SK-MEL-5 (cell line): ENCODE measurements at places on chromosomes 11 and 22. TPM values are rescaled to one million over a fixed set of nuclear protein-coding genes. Genes with fewer than 3 reads are reported as not detected.

DNA sequence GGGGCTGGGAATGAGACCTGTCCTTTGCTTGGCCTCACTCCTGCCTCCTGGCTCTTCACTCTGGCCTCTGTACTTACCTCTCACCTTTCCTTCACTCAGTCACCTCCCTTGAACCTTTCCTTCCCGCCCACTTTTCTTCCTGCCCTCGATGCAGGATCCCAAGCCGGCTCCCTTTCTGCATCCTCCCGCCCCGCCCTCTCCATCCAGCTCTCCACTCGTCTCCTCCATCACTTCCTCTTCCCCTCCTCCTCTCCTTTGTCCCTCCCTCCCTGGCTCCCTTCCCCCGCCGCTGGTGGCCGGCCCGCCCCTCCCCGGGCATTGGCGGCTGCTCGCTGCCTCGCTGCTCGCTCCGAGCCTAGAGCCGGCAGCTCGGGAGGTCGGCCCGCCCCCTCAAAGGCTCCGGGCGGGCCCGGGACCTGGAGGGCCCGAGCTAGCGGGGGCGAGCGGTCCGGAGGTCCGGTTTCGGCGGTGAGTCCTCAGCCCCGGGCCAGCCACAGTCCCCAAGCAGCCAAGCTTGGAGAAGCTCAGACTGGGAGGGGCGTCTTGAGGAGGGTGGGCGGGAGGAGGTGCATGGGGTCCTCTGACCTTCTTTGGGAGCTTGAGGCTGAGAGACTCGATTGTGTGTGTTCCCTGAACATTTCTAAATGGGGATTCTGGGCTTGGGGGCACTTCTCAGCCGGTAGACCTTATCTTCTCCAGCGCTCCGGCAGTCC is 13.8 kb downstream of the PHLDB1 start:
- DNase-seq: peak; percentile 83

The RASL10A gene
- not detected in 2 replicates for total RNA-seq

DNA sequence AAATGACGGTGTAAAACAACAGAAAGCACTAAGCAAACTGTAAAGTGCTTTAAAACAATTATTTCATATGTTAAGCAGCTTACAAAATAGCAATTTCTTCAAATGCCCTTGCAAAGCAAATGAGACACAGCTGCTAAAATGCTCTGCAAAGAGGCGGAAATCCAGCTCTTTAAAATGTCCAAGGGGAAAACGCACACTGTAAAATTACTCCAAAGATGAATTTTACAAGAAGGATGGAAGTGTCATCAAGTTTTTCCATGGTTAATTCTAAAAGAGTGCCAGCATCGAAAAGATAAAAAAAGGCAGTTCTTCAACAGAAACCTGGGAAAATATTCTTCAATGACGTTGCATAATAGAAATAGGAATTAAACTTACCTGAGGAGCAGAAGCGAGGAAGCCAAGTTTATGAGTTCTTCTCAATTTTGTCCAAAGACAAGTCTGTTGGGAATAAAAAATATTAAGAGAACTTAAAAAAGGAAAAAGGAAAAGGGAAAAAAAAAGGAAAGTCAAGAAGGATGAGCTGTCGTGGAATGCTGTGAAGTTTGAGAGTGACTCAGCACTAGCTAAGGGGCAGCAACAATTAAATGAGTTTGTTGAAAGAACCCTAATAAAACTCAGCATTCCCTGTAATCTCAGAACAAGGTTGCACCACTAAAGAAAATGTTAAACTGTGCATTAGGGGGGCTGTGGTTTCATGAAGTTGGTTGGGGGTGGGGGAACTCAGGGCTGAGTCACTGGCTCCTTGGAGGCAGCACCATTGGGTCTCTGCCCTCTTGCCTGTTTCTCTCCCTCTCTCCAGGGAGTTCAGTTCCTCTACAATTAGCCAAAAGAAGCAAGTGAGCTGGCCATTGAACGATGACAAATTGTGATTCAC is 64.2 kb upstream of the BLID start:
- DNase-seq: no peak

DNA sequence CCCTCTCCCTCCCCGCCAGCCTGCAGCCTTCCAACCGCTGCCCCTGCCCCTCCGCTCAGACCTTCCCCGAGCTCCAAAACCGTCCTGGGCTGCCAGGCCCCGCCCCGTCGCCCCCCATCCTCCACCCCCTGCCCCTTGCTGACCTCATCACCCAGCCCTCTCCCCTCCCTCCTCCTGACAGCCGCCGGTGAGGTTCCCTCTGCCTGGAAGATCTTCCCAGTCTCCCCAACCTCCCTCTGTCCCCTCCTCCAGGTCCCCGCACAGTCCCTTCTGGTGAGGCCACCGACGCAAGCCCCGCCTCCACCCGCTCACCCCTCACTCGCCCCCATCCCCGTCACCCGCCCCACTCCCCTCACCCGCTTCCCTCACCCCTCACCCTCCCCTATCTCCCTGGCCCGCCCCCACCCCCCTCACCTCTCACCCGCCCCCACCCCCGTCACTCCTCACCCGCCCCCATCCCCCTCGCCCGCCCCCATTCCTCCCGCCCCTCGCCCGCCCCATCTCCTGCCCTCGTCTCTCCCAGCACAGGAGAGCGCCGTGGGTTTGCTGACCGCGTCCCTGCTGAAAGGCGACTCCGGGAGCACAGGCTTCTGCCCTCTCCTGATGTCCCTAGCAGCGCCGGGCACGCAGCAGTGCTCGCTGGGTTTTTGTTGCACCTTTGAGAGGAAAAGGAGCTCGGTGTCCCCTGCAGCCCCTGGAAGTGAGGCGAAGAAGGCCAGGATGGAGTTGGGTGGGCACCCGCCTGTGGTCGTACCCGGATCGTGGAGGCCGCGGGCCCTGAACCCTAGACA is 16.4 kb upstream of the UPK3A start:
- no peak for DNase-seq

The HTR3A gene
- not detected in 2 replicates for total RNA-seq

- no peak for DNase-seq
Observed at GRCh38 chr11:45643598-45644260, 21.7 kb downstream of the CHST1 start.

- no peak for DNase-seq
Observed at GRCh38 chr11:85540181-85540580, 87.0 kb downstream of the DLG2 start.

The MS4A4A gene
- total RNA-seq: not detected in 2 replicates

DNA sequence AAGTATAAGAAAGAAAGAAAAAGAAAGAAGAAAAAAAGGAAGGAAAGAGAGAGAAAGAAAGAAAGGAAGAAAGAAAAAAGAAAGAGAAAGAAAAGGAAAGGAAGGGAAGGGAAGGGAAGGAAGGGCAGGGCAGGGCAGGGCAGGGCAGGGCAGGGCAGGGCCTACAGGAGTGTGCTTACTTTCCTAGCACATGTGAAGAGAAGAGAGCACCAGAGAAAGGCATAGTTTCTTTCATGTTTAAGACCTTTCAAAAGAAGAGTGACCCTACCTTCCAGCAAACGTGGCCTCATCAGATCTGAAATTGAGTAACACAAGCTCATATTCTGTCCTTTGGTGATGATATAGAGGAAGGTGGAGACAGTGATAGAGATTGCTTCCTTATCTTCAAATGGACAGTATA is 899.3 kb upstream of the RAG2 start:
- DNase-seq: no peak

The SYT12 gene
- 0.19 TPM in 1 of 2 replicates, not detected in the other for total RNA-seq

The TMEM45B gene
- not detected in 2 replicates for total RNA-seq

The C11orf91 gene
- total RNA-seq: 0.29 TPM in 1 of 2 replicates, not detected in the other

GRCh38 chr11:117898059-117898458 is 21.6 kb upstream of the FXYD6 start:
- no peak for DNase-seq

The PDE3B gene
- 11.4 and 11.9 TPM in 2 replicates for total RNA-seq

DNA sequence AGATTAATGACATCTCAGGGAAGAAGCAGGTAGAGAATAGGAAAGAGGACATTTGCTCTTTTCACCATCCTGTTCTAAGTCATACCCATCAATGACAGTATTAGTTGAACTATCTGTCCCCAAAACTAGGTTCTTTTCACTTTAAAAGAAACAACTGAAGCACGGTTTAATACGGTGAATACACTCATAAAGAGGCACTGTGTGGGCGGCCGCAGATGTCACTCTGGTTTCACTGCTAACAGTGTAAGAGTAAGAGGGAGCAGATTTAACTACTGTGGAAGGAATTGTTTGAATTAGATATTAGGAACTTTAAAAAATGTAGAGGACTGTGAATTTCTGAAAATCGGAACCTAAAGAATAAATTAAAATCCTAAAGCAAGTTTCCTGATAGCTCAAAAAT is 49.5 kb downstream of the VSIG10L2 start:
- DNase-seq: no peak

DNA sequence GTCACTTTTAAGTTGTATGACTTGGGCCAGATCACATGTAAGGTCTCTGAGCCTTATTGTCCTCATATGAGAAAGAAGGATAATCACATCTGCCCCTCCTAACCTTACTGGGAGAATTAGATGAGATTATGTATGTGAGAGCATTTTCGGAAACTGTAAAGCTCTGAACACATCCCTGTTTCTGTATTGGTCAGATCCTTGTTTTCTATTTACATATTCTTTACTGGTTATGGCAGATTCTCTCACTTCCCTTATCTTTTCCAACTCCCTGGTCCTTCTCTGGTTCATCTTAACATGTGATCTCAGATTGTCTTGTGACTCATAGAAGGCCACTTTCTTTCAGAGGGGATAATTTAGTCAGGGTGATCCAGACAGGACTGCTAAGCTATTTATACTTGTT is 41.8 kb downstream of the CCDC81 start:
- DNase-seq: no peak

- DNase-seq: no peak
Observed at GRCh38 chr11:70627219-70627618, 228.9 kb downstream of the CTTN start.

- DNase-seq: no peak
Observed at GRCh38 chr22:48653306-48653705, 1174.4 kb downstream of the BRD1 start.

The DNAL4 gene
- 14.4 and 16.7 TPM in 2 replicates for total RNA-seq

The KLHL35 gene
- 0.08 and 0.24 TPM in 2 replicates for total RNA-seq

DNA sequence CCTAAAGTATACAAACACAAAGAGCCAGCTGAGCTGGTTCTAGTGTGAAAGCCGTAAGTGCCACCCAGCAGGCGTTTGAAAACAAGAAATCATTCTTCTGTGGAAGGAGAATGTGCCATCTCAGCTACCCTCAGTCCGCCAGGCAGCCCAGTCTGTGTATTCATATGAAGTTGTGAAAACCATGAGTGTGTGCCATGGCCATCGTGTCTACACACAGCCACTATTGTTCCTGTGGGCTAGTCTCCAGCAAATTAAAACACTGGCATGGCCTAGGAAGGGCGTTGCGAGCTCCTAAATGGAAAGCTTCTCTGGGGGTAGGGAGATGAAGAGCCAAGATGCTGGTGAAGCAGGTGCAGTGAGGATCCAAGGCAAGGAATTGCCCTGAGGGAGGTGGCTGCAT is 51.5 kb upstream of the HORMAD2 start:
- DNase-seq: peak; percentile 72

GRCh38 chr22:19571207-19571795 is 47.1 kb upstream of the CLDN5 start:
- peak; percentile 61 for DNase-seq

DNA sequence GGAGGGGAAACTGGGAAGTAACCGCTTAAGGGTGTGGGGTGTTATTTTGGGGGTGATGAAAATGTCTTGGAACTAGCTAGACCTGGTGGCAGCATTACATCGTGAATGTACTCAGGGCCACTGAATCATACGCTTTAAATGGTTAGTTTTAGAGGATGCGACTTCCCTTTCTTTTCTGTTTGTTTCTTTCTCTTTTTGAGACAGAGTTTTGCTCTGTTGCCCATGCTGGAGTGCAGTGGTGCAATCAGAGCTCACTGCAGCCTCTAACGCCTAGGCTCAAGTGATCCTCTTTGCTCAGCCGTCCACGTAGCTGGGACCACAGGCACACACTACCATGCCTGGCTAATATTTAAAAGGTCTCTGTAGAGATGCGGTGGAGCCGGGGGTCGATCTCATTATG is 5.6 kb upstream of the MIAT start:
- DNase-seq: no peak

GRCh38 chr11:2205981-2206690 is 34.5 kb upstream of the TH start:
- DNase-seq: no peak

DNA sequence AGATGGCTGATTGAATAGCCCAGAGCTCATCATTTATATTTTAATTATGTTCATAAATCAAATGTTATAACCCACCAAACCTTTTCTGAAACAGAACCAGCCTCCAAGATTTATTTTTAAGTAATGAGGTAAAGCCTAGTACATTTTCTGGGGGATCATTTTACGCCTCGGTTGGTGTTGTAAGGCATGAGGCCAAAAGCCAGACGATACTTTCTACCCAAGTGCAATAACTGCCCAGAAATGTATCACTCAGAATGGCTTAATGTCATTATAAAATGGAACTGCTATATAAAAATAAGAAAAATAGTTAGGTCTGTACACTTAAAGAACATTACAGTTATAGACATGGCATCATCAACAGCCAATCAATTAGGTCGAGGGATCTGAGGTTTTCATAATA is 283.3 kb downstream of the CADM1 start:
- DNase-seq: no peak

- peak; percentile 95 for DNase-seq
Observed at GRCh38 chr11:72471005-72471898, 36.9 kb upstream of the CLPB start.

DNA sequence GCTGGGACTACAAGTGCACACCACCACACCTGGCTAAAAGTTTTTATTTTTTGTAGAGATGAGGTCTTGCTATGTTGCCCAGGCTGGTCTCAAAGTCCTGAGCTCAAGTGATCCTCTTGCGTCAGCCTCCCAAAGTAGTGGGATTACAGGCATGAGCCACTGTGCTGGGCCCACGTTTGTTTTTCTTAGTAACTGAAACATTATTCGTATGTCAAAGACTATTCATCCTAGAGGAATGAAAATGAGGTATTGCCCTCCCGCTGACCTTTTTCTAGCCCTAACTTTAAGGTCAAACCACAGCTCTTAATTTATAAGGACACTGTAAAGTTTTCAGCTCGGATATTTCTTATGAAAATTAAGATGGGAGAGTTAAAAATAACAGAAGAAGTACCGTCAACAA is 33.2 kb upstream of the PAX6 start:
- DNase-seq: peak; percentile 8

- no peak for DNase-seq
Observed at GRCh38 chr11:86681483-86681756, 9.0 kb upstream of the ME3 start.

The CNGA4 gene
- not detected in 2 replicates for total RNA-seq

- DNase-seq: no peak
Observed at GRCh38 chr22:36330655-36331305, 57.0 kb downstream of the MYH9 start.

- DNase-seq: no peak
Observed at GRCh38 chr22:30561402-30562189, 12.9 kb downstream of the GAL3ST1 start.

GRCh38 chr11:35116762-35117640 is 22.0 kb upstream of the CD44 start:
- no peak for DNase-seq

The MS4A2 gene
- not detected in 2 replicates for total RNA-seq
